Iris pigment epithelial cell (primary cell): ENCODE measurements at places on chromosomes 1 and 21.

- DNase-seq: no peak
Observed at GRCh38 chr1:222955964-222956363, 141.1 kb downstream of the DISP1 start.

GRCh38 chr1:115262886-115263285 is 75.2 kb downstream of the NGF start:
- peak; percentile 81 for DNase-seq

DNA sequence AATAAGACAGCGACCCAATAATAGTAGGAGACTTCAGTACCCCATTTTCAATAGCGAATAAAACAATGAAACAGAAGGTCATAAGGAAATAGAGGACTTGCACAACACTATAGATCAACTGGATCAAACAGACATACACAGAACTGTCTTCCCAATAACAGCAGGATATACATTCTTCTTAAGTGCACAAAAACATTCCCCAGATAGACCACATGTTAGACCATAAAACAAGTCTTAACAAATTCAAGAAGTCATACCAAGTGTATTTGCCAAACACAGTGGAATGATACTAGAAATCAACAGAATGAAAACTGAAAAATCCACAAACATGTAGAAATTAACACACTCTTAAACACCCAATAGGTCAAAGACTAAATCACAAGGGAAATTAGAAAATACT is 78.0 kb downstream of the LBR start:
- DNase-seq: no peak

- no peak for DNase-seq
Observed at GRCh38 chr1:226029568-226030225, 30.6 kb upstream of the SDE2 start.

DNA sequence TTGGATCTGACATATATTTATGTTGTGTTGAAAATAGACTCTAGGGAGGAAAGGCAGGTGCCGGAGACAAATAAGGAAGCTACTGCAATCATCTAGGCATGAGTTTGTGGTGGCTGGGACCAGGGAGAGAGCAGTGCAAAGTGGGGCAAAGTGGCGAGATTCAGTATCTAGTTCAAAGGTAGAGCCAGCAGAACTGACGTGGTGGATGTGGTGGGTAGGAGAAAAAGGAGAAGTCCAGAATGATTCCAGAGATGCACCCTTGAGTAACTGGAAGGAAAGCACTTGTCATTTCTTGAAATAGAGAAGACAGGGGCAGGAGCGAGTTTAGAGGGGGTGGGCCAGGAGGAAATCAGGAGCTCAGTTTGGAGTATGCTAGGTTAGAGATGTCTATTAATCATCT is 275.2 kb downstream of the KAZN start:
- no peak for DNase-seq

DNA sequence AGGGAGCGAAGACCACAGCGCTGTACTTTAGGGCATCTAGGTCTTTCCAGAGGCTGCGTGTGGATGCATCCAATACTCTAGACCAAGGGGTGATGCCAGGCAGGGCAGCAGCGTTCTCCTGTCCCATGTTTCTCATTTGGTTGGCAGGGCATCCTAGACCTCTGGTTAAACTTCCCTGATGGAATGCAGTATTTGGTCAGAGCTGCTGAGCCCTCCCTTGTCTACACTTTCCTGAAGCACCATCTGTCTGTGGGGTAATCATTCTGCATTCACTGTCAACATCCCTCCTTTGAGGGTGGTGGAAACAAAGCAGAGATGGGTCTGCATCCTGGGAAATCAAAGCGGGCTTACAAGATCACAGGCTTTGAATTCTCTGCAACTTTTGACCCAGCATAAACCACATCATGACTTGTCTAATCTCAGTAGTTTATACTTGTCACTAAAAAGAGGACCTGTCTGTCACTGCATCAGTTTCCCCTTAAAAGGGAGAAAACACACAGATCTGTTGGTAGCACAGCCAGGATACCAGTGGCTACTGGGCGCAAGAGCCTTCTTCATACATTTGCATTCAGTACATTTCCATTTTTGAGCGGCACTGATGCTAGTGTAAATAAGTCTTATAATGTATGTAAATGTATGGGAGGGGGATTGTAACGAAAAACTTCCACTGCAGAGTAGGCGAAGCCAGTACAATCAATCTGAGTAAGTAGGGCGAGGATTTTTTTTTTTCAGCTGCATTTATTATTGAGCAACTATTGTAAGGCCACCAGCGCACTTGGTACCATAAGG is 106.3 kb downstream of the GALNT2 start:
- DNase-seq: no peak
